ENCODE measurements at places on chromosomes 2 and 18.

DNA sequence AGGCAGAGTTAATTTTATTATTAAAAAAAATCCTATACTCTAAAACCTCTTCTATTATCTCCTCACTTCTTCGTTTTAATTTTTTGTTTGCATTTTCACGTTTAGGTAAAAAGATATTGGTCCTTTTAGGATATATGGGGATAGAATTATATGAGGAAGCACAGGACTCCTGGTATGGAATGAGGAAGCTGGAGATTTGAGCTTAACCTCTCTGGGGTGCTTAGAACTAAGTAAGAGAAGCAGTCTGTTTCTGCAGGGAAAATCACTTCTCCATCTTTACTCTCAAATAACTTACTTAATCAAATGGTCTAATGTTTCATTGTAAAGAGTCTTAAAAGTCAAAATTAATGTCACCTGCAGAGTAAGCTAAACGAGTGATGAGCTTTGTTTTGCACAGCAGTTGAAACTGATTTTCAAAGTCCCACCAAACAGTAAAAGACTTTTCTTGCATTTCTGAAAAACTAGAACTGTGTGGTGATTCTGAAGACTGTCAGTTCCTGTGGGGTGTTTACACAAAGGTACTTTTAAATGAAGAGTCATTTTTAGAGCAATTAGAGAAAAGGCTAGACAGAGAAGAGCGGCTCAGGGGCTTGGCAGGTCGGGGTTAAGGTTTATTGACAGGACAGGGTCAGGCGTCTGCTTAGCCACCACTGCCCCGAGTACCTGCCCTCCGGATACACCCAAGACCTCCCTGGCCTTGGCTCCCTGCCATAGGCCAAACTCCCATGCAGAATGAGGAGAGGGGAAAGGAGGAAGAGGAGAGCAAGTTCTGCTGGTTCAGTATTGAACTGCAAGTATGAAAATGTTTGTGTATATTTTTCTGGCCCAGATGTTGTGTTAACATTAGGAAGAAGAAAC is 21.6 kb downstream of the METAP1D start:
- no peak for DNase-seq

DNA sequence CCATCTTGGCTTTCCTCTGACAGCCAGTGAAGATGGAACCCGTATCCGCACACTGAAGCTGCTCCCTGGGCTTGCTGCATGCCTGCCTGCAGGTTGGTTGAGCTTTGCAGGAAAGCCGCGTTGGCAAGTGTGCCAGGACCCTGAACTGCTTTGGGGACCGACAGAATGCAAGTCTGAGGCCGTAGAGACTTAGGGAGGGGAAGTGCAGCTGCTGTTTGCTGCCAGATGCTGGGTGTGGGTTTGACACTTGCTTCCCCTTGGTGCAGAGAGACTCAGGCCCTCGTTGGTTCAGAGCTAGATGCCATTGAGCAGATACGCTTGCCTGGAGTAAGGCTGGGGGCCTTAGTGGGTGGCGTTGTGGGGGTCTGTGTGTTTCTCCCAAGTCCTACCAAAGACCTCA is 13.1 kb upstream of the PHLPP1 start:
- no peak for DNase-seq

DNA sequence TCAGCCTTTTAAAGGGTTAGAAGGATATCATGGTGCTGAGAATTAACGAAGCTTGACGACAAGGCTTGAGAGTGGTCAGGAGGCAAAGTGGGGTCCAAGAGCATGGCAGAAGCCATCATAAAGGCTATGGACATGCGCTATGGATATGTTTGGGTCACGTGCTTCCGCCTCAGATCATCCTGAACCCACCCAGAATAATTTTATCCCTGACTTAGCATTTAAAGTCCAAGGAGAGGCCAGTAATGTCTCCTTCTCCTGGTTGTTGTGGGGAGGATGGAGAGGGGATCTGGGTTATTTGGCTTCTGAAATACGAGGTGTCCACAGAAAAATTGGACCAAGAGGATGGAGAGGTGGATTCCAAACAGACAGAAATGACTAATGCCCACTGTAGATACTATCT is 38.8 kb upstream of the RBMS1 start:
- no peak for DNase-seq

DNA sequence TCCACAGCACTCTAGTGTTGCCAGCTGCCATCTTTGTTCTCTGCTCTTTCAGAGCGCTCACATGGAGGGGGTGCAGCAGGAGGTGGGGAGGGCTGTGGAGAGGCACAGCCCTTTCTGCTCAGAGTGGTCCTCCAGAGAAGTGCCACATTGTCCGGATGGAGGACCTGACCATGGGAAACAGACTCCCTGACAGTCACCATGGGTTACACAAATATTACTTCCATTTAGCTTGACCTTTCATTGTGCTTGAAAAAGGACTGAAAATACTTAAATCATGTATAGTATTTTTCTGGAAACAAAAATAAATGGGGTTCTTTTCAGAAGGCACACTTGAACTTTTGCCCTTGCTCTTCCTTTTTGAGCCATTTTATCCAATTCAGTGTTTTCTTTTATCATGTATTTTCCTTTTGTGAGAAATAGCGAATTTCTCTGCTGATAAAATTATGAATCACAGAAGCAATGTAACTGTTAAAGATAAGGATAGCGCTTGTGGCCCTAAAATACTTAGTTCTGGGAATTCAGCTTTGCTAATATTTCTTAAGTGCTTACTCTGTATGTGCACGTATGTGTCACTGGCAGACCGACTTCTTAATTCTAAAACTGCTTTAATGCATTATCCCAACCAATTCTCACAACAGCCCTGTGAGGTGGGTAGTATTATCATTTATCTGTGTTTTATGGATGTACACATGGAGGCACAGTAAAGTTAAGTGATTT is 34.2 kb downstream of the SPATS2L start:
- no peak for DNase-seq

- DNase-seq: no peak
Measured at GRCh38 chr2:150081775-150082481, 405.5 kb downstream of the RND3 start.

- no peak for DNase-seq
Measured at GRCh38 chr2:217220228-217221013, 360.6 kb upstream of the TNP1 start.

DNA sequence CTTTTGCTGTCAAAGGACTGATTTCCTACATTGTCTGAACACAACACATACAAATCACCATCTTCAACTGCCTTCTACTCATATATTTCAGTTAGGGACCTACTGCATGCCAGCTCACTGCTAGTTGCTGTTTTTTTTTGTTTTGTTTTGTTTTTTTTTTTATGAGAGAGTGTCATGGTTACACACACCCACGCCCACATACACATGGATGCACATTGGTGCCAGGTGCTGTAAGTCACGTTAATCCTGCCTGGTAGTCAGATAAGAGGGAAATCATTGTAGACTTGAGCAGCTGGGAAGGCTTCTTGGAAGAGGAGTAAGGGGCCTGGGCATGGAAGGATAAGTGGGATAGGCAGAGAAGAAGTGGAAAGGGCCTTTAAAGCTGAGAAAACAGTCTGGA is 209.9 kb downstream of the TDRD15 start:
- DNase-seq: no peak

- no peak for DNase-seq
Measured at GRCh38 chr2:197209246-197209645, 101.3 kb downstream of the ANKRD44 start.

- DNase-seq: no peak
Measured at GRCh38 chr2:86025229-86025820, 80.4 kb downstream of the POLR1A start.

GRCh38 chr2:126881591-126881990 is 17.1 kb upstream of the TEX51 start:
- no peak for DNase-seq

DNA sequence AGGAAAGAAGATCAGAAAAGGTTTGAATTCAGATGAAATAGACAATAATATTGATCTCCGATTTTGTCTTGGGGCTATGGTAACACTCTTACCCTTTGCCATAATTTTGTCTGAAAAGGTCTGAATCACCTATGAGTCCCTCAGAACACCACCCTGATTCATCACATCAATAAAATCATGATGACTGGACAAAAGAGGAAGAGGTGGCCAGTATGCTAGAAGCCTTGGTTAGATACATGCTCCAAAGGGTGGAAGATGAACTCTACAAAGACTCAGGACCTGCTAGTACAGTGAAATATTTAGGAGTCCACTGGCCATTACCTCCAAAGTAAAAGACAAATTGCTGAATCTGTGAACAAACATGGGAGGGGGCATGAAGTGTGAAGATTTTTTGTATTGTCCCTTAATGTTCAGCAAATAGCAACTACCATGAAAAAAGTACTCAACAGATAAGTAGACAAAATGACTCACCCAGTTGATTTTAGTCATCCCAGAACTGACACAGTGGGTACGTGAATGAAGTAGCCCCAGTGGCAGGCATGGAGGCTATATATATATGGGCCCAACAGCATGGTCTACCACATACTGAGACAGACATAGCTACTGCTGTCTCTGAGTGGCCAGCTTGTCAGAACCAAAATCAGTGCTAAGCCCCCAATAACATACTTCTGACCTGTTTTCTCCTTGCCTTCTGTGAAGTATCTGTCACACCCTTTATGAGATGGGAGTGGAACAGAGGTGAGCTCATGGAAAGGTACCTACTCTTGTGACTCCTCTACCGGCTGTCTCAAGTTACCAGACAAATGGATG is 36.5 kb upstream of the GLS start:
- DNase-seq: no peak

GRCh38 chr2:173741759-173742158 is 223.4 kb downstream of the SP3 start:
- DNase-seq: no peak

DNA sequence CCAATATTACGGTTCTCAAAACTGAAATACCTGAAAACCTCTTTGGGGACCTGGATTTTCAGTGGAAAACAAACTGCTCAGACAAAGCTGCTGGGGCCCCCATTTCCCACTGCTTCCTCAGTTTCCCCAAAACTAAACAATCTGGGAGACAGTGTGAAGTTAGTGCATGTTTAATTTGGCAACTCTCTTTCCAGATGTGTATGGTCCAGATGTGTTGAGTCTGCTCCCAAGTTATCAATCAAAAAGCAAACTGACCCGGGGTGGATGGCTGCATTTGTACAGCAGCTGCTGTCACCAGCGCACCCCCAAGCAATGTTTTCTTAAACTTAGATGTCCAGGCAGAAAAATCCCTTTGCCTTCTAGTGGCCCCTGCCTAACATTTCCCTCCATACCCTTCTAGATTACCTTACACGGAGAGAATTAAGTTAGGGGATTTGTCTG is 136.9 kb downstream of the COPS8 start:
- DNase-seq: no peak

DNA sequence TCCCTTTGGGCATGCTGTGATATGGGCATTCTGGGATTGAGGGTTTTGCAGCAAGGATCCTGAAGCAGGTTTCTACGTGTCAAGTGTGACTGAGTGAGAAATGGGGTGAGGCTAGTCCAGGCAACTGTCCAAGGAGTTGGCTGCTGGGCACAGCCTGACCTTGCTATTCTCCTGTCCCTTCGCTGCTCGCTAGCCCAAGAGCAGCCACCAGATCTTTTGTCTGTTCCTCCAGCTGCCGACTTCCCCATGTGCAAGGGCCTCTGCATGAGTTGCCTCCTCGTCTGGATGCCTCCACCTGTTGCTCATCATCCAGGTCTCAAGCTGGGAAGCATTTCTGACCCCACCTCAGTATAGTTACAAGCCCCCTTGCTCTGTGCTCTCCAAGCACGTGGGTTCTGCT is 71.1 kb downstream of the DYSF start:
- no peak for DNase-seq

DNA sequence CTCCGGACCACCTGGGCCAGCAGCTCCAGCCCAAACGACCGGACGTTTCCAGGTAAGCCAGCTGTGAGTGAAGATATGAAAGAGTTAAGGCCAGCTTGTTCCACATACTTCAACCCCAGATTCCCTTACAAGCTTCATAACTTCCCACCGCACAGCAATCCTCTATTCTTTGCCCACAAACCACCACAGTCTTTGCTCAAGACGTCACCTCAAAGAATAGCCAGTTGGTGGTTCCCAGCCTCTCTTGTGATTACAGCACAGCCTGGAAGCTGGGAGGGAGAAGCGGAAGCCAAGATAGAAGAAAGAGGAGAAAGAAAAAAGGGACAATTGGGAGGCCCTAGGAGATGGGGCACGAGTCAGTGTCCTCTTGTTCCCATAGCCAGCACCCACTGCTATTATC is 70.6 kb downstream of the NRP2 start:
- no peak for DNase-seq

DNA sequence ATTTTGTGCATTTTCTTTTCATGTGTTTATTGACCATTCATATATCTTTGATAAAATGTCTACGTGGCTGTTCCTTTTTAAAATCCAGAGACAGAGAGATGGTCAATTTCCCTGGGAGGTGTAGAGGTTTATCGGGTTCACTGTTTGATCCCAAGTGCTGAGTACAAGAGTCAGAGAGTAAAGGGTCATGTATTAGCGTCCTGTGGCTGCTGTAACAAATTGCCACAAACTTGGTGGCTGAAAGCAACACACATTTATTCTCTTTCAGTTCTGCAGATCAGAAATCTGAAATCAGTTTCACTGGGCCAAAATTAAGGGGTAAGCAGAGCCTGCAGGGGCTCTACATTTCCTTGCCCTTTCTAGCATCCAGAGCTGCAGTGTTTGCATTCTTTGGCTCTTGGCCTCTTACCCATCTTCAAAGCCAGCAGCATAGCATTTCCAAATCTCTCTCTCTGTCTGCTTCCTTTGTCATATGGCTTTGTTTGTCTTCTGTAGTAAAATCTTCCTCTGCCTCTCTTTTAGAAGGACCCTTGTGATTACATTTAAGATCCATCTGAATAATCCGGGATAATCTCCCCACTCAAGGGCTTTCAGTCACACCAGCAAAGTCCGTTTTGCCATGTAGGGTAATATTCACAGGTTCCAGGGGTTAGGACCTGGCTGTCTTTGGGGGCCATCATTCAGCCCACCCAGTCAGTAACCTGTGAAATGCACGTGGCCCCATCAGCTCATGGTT is 49.9 kb downstream of the TMEM17 start:
- no peak for DNase-seq

GRCh38 chr2:27828305-27828704 is 56.8 kb downstream of the MRPL33 start:
- no peak for DNase-seq

DNA sequence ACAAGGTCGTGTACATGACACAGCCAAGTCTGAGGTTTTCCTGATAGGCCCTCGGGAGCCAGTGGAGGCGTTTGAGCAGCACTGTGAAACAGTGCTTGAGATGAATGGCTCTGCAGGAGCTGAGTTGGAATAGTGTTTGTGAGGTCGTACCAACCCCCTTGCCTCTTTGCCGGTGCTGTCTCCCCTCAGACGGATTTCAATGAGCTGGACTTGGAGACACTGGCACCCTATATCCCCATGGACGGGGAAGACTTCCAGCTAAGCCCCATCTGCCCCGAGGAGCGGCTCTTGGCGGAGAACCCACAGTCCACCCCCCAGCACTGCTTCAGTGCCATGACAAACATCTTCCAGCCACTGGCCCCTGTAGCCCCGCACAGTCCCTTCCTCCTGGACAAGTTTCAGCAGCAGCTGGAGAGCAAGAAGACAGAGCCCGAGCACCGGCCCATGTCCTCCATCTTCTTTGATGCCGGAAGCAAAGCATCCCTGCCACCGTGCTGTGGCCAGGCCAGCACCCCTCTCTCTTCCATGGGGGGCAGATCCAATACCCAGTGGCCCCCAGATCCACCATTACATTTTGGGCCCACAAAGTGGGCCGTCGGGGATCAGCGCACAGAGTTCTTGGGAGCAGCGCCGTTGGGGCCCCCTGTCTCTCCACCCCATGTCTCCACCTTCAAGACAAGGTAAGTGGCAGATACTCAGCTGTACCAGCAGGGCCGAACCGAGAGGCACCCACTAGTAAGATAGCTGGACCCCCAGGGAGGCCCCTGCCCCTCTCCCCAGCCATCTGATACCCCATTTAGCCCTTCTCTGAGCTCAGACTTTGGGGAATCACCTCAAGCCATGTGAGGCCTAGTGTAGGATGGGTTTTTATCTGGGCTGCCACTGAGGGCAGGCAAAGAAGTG is 83.1 kb downstream of the EPAS1 start:
- no peak for DNase-seq
